ENCODE measurements at places on chromosomes 2 and 18.

- DNase-seq, result no peak
These were observed 9.1 kb downstream of the SMIM21 start for GRCh38 chr18:75418293-75419005.

- no peak for DNase-seq
These were observed 15.2 kb upstream of the AGAP1 start for GRCh38 chr2:235478609-235479008.

- no peak for DNase-seq
These were observed 9.7 kb downstream of the CAB39 start for GRCh38 chr2:230722207-230722885.

- DNase-seq, result no peak
These were observed 84.6 kb upstream of the CAB39 start for GRCh38 chr2:230627806-230628724.

DNA sequence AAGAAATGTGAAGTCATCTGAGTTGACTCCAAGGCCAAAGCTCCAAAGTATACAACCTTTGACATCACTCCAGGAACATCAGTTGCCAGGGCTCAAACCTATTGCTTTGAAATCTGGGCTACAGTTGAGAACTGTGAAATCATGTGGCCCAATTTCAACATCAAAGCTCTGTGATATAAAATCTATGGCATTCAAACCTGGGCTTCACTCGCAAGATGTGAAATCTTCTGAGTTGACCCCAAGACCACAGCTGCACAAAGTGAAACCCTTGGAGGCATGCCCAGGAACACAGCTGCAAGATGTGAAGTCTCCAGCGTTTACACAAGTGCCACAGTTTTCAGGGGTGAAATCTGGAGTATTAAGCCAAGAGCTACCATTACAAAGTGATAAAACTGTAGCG lies 9.4 kb upstream of the ZNF512 start:
- no peak for DNase-seq

- DNase-seq, result no peak
These were observed 208.6 kb downstream of the C1D start for GRCh38 chr2:67854103-67854743.

- DNase-seq, result no peak
These were observed 132.5 kb upstream of the OSR1 start for GRCh38 chr2:19490846-19491435.

DNA sequence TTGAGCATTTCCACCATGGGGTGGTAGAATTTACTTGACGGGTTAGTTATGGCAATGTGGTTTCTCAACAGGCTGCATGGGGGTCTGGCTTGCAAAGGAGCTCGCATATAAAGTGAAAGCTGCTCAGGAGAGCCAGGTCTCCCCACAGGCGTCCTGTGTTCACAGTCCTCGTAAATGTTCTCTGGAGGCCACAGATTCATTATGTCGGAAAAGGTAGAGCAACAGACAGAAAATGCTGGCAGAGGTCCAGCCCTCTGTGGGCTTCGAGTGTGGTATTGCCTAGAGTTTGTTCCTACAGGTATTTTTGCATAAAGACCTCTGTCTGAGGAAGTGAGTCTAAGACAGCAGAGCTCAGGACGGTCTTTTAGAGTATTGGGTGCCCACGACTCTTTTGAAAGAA lies 96.4 kb downstream of the CDCA7 start:
- no peak for DNase-seq

GRCh38 chr18:35616074-35616473 lies 34.5 kb downstream of the GALNT1 start:
- no peak for DNase-seq

GRCh38 chr2:74072565-74072964 lies 75.1 kb downstream of the BOLA3 start:
- DNase-seq, result no peak

DNA sequence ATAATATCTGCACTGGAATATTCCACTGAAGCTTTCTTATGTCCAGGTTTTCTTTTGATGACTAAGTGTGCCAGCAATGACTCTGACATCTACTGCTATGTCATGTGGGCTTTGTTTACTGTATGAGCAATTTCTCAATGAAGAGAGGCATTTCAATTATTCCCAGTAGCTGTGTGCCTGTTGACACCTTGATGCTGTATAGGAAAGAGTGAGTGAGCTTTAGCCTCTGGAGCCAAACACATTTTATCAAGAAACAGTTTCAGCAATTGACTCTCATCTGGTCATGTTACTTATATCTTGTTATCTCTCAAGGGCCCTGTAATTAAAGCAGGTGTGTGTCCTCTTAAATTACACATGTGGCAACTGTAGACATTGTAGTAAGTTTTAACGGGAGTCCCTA lies 493.2 kb upstream of the FANCL start:
- no peak for DNase-seq

- no peak for DNase-seq
These were observed 5.0 kb downstream of the NDUFS1 start for GRCh38 chr2:206154197-206154596.

GRCh38 chr2:148338541-148338940 lies 306.0 kb upstream of the EPC2 start:
- no peak for DNase-seq

- no peak for DNase-seq
These were observed 61.2 kb upstream of the CUL3 start for GRCh38 chr2:224646242-224646846.

GRCh38 chr2:121072784-121073183 lies 212.2 kb downstream of the TFCP2L1 start:
- no peak for DNase-seq

DNA sequence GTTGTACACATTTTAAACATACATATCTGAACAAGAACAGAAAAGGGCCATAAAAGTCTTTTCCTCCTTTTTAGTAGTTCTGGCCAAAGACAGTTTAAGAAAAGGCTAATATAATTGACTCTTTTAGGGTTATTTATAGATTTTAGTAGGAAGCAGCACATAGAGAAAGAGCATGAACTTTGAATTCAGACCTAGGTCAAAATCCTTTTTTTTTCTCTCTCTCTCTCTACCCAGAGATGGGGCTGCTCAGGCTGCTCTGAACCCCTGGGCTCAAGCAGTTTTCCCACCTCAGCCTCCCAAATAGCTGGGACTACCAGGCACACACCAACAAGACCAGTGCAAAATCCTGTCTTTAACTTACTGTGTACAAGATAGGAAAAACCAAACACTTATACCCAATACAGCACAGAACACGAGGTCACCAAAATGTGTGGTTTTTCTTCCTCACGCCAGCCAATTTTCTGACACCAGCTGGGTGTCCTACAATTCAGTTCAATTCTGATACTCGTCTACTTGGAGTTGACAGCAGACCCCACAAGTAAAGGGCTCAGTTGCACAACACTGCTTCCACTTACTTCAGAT lies 32.1 kb downstream of the ERLEC1 start:
- DNase-seq, result no peak

DNA sequence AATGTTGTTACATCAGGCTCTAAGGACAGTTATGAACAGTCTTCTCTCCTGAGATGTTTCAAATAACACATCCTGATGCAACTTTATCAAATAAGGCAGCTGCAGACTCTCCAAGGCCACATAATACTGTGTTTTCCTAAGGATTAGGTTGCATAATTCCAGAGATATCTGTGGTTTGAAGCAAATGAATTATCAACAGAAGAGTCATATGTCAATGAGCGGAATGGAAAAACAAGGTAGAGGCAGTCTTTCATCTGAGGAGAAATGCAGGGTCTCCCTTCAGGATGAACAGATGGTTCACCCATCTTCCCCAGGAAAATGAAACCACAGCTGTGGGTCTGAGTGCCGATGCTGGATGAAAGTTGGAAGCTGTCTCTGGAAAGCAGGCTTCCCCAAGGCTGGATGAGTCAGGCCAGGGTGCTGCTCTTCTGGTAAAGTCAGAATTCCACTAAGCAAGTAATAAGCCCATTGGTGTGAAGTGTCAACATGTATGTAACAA lies 22.2 kb downstream of the LYG1 start:
- DNase-seq, result no peak

GRCh38 chr18:72460210-72460680 lies 83.9 kb downstream of the CBLN2 start:
- no peak for DNase-seq

- DNase-seq, result no peak
These were observed 71.6 kb downstream of the NDUFA10 start for GRCh38 chr2:239953418-239954061.

GRCh38 chr2:108293850-108294249 lies 5.2 kb downstream of the SULT1C2 start:
- DNase-seq, result no peak

DNA sequence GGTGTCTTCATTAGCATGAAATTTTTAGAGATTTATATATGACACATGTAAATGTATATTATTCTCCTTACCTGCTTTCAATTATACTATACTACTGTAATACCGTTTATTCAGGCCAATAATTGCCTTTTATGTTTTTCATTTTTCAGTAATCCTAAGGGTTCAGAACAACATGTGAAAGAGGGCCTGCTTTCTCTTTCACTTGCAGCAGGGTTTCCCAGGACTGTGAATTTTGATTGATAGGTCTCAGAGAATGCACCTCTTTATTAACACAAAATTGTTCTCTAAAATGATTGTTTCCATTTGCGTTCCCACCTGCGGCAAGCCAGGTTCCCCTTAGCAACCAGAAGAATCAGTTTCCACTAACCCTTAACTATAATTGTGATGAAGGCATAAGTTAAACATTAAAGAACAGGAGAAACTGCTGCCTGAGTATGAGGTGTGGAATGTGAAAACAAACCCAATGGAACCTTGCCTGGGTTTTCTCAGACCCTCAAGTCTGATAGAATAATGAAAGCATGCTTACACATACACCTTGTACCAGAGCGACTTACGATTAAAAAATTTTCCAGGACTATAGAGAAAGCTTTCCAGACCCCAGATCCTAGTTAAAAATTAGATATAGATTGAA lies 1591.2 kb upstream of the LRRTM1 start:
- no peak for DNase-seq

DNA sequence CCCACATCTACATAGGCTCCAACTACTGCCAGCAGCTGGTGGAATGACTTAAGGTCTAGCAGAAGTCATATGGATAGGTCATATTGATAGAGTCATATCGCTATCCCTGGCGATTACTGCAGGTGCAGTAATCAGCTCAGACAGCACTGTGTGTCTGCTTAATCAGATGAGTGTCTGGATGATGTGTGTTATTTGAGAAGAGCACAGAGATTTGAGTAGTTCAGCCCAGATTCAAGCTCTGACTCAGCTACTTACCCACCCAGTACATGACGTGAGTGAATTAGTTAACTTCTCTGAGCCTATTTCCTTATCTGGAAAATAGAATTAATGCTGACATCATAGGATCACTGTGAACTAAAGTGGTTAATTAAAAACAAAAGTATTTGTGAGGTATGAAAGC lies 78.9 kb downstream of the EHD3 start:
- DNase-seq, result no peak

DNA sequence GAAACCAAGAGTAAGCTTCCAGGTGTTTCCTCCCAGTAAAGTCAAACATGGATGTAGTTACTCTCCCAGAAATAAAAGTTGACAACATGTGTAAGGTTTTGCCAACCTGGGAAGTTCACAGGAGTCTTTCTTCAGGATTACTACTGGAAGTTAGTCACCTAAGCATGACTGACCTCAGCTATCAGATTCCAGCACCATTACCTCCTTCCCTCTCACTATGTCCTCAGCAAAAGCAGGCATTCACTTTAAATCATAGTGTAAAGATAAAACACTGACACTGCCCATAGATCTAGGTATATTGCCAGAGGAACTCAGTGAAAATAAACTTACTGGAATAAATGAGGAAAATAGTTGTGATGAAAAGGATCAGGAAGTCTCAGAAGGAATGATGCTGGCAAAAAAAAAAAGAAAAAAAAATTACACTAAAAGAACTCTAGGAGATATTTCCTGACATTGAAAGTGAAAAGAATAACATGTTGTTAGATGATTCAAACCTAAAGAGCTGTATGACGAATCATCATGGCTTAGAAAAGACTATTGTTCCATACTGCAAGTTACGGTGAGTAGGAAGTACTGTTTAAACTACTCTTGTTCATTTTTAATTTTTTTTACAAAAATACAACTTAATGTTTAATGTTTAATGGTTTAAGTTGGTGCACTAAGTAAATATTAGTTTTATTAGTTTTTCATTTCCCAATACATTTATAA lies 484.5 kb upstream of the ZNF804A start:
- DNase-seq, result no peak

DNA sequence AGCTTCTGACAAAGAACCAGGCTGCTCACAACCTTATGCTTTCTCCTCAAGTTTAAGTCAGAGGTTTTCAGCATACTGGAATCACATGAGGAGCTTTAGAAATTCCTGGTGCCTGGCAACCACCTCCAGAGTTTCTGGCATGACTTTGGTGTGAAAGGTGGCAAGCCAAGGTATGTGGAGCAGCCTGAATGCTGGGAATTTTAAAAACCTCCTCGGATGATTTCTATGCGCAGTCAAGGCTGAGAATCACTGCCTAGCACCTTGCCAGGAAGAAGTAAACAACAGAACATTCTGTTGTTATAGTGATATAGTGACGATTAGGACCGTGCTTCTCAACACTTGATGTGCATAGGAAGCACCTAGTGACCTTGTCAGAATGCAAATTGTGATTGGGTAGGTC lies 11.7 kb downstream of the CCBE1 start:
- DNase-seq, result no peak

DNA sequence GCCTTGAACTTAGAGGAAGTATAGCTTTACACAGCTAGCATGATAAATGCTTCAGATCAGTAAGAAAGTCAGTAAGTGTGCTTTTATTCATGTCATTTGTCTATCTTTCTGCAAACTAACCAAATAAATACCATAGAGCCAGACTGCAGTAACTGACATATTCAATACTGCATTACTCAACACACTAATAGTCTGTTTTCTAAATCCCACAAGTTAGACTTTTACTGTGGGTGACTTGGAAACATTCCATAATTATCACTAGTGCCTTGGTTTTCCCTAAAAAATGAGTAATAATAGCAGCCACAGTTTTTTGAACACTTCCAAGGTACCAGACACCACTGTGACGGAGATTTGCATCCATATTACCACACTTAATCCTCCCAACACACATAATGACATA lies 33.0 kb downstream of the ACVR1 start:
- DNase-seq, result no peak

DNA sequence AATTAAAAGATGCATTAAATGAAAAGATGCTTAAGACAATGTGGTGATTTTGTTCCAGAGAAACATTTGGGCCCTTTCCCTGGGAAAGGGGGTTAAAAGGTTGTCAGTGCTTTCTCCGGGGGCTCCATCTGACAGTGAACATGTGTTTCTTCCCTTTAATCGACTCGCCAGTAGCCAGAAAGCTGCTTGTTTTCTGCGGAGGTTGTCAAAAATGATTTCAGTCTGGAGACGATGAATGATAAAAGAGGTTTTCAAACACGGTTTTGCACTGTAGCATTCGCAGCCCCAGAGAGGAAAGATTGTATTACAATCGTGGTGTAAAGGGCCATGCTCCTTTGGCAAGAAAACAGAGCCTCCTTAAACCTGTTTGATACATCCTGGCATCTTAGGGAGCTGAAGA lies 111.5 kb upstream of the MEIS1 start:
- DNase-seq, result no peak

Data from GM06990 (cell line).